ENCODE measurements at places on chromosomes 7 and 10.

- DNase-seq = no peak
Measured at GRCh38 chr7:119439192-119439591, 833.8 kb upstream of the KCND2 start.

DNA sequence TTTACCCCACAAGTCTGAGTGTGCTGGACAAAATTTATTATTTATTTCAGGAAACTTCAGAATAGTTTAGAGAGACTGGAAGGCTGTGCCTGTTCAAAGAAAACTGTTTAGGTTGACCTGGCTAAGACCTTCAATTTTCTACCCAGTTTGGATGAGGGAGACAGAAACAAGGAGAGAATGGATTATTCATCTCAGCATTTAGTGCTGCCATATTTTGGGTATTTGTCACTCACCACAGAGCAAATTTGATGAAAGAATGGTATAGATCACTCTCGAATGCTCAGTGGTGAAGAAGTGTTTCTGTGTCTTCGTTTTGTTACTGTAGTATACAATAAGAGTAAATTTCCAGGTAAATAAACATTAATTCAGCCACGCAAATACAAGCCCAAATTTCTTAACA, 71.8 kb downstream of the SEMA3C start:
- DNase-seq = no peak

DNA sequence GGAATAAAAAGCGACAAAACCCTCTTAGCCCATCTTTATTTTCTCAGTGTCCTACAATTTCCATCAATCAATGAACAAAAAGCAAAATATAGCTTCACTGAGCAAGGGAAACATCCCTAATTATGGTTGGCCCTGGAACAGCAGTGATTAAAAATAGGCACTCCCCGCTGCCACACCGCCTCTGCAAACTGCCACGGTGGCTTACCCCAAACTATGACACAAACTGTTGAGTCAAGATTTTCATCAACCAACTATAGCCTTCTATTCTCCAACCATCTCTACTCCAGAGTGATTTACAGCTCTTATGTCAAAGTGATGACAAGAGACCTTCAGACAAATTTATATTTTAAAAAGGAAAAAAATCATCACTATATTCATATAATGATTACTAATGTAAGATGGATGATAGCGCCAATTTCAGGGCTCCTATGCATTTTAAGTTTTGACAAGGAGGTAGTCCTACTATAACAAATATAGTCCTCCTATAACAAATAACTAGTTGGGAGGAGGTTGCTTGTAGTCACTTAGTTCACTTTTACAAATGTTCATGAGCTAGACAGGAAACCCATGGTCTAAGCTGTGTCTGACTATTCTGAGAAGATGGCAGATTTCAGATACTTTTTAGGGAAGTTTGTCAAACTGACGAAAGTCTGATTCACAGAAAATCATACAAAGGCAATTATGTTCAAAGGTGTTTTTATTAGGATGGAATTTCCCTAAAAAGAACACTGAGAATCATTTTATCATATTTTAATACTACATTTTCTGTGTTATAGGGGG, 26.3 kb downstream of the DENND11 start:
- no peak for DNase-seq

- no peak for DNase-seq
Measured at GRCh38 chr7:111780527-111780926, 218.2 kb upstream of the IMMP2L start.

DNA sequence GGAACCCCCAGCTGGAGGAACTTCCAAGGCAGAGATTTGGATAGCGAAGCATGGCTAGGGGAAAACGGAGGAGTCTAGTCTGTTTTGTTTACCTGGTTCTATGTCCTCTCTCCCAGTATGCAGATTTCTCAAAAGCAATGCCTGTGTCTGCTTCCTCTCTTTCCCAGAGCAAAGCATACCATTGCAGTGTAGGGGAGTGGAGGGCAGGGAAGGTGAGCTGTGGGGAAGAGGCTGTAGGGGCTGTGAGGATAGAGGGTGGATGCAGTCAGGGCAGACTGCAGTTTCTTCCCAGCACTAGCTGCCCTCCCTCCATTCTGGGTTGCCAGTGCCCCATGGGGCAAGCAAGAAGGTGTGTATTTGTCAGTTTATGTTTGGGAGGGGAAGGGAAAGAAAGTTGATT, 16.9 kb upstream of the TSPAN14 start:
- no peak for DNase-seq

Measured in DMS79 (cell line).